ENCODE measurements at places on chromosomes 11 and 22. TPM values are rescaled to one million over a fixed set of nuclear protein-coding genes. Genes with fewer than 3 reads are reported as not detected.

Gene MFNG
- 109 TPM for total RNA-seq

Gene EXPH5
- total RNA-seq, result 0.82 TPM

Gene MYOD1
- total RNA-seq, result not detected

Gene WBP2NL
- 0.97 TPM for total RNA-seq

Gene GSTT2B
- 3.0 TPM for total RNA-seq

Gene EMID1
- total RNA-seq, result 12.0 TPM

Gene CSF2RB
- 3.6 TPM for total RNA-seq

Gene MMP1
- 2,602 TPM for total RNA-seq

Gene MAJIN
- total RNA-seq, result 0.68 TPM

All from glomerular endothelial cell (primary cell).